Germinal center (tissue), 1 donor: ENCODE measurements at places on chromosomes 6 and 20.

GRCh38 chr6:53878808-53879207 is 84.0 kb downstream of the LRRC1 start:
- no peak for DNase-seq

DNA sequence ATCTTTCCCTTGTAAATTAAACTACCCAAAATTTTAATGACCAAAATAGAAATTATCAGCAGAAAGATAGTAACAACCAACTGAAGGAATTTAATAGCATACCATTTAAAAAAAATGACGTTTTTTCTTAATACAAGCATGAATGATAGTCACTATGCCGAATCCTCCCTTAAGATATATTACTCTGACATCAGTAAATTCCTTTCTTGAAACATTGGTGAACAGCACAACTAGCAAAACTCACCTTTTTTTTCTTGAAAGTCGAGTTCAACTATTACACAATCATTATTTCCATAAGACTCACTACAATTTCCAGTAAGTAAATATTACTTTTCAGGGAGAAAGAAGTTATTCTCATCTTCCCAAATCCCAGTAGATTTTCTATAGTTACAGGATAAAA is 433.2 kb downstream of the GRIK2 start:
- DNase-seq: no peak

GRCh38 chr6:20740727-20741126 is 206.5 kb downstream of the CDKAL1 start:
- no peak for DNase-seq

GRCh38 chr6:46103441-46104115 is 26.2 kb upstream of the ENPP4 start:
- no peak for DNase-seq

DNA sequence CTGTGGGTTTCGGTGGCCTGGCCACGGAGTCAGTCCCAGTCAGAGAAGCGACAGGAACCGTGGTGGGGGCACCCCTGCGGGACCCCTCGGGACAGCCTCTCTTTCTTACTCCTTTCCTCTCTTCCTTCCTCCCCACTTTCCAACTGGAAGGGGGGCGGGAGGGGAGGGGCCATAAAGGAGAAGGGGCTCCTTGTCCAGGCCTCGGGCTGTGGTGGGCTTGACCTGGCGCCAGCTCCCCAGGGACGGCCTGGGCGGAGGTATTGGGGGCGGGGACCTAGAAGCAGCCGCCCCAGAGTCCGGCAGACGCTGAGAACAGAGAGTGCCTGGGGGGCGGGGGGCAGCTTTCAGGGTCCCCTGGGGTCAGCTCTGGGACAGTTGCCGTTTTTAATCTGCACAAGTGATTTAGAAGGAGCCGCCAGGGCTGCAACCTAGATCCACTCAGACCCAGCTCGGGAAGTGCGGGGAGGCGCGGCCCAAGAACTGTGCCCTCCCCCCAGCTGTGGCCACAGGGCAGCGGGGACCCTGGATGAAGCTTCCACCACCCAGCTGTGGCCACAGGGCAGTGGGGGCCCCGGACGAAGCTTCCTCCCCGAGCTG is 6.4 kb upstream of the ABHD16B start:
- no peak for DNase-seq

GRCh38 chr20:31721408-31722256 is 1.0 kb downstream of the BCL2L1 start:
- peak; percentile 2 for DNase-seq
